GDM1 (cell line): ENCODE measurements at places on chromosomes 5 and 9.

DNA sequence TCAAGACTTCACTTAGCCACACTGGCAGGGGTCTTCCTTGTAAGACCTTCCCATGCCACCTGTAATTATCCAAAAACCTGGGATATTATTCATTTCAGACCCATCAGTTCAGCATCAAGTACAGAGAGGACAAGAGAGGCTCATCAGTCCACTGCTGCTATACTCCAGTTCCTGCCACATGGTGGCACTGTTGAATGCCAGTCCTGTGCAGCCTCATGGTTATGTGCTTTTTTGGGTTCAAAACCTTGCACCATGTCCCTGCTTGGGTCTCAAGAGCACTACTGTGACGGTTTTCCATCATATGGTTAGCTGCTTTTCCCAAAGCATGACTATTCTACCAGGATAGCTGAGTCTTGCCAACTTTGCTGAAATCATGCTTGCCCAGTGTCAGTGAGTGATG is 8.5 kb downstream of the PTGS1 start:
- peak; percentile 17 for DNase-seq

DNA sequence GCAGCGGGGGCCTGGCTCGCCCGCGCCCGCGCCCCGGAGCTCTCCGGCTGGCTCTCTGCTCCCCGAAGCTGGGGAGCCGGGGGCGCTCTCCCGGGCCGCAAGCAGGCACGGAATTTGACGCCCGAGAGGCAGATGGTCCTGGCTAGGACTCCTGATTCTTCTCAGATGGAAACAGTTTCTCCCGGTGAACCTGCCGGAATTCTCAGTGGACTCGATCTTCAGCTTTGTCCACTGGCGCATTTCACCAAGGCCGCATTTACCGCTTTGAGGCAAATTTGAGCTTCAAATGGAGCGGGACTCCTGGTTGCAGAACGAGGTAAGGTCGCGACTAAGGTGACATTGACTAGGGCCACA is 305.7 kb upstream of the KCNN2 start:
- DNase-seq: no peak

GRCh38 chr9:81632599-81632998 is 56.7 kb downstream of the TLE1 start:
- DNase-seq: no peak

- no peak for DNase-seq
Observed at GRCh38 chr9:131441441-131441840, 47.6 kb downstream of the PRRC2B start.

GRCh38 chr9:133160742-133161546 is 2.8 kb downstream of the GBGT1 start:
- peak; percentile 26 for DNase-seq

DNA sequence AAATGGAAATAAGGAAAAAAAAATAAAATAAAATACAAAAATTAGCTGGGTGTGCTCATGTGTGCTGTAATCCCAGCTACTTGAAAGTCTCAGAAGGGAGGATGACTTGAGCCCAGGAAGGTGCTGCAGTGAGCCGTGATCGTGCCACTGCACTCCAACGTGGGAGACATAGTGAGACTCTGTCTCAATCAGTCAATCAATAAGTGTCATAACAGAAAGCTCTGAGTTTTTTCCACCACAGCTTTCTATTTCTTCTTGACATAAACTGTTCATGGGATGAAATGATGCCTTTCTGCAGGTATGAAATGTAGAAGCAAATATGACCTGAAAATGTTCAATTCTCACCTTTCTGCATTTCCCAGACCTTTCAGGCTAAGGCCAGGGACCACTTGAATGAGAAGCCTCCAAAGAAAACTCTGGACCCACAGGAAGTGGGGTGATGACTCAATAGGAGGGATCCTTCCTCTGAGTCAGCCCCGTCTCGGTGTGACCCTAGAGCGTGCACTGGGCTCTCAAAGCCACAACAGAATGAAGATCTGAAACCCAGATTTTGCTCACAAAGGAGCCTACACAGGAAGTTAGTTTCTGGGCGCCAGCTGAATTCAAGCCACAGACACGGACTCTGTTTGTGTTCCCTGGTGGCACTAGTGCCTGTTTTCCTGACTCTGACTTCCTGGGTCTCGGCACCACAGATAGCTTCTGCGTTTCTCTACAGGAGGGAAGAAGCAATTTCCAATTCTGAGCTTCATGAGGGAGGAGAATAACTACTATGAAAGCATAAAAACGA is 62.0 kb downstream of the ANKH start:
- DNase-seq: peak; percentile 24

GRCh38 chr5:6087576-6087975 is 290.8 kb downstream of the MED10 start:
- no peak for DNase-seq

DNA sequence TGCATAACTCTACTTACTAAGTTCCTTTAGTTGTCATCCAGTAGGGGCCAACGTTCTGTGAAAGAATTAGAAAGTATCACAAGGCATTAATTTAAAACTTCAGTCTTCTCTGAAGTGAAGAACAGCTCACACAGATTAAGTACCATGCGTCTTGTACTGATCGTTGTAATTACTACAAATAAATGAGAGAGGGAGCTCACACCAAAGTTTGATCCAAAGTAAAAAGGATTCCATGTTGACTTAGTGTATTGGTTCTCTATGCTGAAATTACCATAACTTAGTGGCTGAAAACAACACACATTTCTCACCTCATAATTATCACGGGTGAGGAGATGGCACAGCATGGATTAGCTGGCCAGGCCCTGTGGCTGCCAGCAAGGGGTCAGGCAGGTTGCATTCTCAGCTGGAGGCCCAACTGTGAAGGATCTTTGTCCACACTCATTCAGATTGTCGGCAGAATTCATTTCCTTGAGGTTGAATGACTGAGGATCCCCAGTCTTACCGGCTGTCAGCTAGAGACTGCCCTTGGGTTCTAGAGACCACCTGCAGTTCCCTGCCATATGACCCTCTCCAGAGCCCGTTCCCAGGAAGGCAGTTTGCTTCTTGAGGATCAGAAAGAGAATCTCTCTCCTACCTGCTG is 169.1 kb downstream of the YTHDC2 start:
- no peak for DNase-seq

- DNase-seq: no peak
Observed at GRCh38 chr9:123696476-123696875, 233.4 kb downstream of the DENND1A start.

GRCh38 chr5:112010475-112010874 is 253.5 kb upstream of the NREP start:
- DNase-seq: no peak

DNA sequence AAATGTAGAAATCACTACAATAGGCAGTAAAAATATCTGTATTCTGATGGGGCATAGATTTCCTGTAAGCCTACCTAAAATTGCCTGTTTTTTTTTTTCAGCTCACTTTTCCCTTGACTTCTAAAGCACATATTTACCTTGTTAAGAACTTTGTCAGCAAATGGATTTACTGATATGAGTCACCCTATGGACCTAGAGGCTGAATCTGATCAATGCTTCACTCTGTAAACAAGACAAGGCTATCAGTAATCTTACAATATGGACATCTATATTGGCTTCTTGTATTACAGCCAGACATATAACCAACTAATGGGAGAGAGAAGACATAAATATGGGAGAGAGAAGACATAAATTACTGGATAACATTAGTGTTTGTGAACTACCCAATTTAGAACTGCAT is 792.7 kb upstream of the CHD1 start:
- no peak for DNase-seq

- DNase-seq: no peak
Observed at GRCh38 chr9:6733831-6734230, 23.9 kb upstream of the KDM4C start.

DNA sequence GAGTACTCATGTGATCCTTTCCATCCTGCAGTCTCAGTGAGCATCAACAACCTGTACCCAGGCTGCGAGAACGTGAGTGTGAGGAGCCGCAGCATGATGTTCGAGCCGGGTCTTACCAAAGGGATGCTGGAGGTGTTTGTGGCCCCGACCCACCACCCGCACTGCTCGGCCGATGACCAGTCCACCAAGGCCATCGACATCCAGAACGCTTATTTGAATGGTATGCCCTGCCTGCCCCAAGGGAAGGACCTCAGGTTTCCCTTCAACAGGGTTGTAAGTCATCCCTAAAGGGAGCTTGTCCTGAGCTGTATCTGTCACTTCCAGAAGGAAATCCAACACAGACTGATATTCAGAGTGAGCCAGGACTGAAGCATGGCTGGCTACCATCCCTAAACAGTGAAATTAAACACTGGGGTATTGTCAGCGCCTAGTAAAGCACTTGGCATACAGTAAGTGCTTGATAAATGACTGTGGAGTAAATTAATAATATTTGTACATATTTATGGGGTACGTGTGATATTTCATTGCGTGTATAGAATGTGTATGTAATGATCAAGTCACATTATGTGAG is 39.3 kb upstream of the CTSL start:
- no peak for DNase-seq

DNA sequence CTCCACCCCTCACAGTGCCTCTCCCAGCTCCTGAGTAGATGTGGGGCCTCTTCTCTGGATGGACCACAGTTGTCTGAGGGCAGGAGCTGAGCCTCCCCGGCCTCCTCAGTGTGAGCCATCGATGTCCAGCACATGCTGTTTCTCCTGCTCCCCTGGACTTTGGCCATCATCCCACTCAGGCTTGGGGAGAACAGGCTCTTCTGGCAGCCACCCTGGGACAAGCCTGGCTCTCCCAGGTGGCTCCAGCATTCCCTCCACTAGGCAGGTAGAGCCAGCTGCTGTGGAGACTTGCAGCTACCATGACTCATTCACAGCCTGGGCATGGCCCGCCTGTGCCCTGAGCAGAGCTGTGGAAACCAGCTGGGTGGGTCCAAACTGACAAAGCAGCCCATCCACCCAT is 77.0 kb downstream of the CSNK1A1 start:
- no peak for DNase-seq

- no peak for DNase-seq
Observed at GRCh38 chr9:31541721-31542281, 842.6 kb upstream of the ACO1 start.

GRCh38 chr5:173642191-173642816 is 25.9 kb upstream of the BOD1 start:
- DNase-seq: no peak

DNA sequence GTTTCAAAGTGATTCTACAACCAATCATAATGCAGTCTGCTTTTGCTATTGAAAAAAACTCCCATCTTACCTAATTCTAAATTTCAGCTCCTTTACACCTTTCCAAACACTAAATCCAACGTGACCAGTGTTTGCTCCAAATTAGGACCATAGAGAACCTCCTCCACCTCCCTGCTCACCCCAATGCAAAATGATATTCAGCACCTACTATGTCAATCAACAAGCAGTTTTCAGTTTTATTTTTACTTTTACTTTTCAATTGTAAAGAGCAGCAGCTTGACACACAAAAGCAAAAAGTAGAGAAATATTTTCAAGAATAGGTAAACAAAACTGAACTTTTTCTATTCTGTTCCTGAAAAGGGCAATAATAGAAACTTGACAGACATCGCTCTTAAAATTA is 3.4 kb downstream of the FAM13B start:
- no peak for DNase-seq

DNA sequence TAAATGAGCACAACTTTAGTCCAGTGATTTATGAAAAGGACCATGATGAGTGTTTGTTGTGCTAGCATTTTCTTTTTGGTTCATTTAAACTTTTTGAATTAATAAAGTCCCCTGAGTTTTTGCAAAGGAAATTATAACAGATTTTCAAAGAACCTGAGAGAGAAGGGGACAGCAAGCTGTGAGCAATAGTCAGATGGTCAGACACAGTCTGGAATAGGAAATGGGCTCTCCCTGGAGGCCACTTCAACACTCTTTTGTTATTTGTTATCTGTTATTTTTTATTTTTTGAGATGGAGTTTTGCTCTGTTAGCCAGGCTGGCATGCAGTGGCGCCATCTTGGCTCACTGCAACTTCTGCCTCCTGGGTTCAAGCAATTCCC is 171.1 kb downstream of the ARHGEF28 start:
- DNase-seq: no peak

DNA sequence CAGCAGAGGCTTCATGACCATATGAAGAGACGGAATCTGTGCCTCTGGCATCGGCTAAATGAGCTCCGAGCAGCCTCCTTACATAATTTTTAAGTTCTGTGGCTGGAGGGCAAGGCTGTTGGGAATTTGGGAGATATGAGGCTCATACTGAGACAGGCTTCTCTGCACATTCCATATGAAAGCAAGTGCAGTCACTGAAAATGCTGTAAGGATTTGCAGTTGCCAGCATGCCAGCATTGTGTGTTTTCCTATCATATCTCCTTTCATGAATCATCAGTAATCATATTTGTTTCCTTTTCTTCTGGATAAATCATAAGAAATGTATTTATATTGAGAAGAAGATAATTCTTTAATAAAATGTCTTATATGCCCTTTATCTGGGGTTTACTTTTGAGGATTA is 775.4 kb downstream of the SEMA5A start:
- DNase-seq: no peak

GRCh38 chr9:31135567-31135966 is 1248.9 kb upstream of the ACO1 start:
- no peak for DNase-seq

GRCh38 chr5:149240354-149240998 is 31.2 kb upstream of the AFAP1L1 start:
- DNase-seq: no peak
